T-cell (primary cell): ENCODE measurements at places on chromosomes 1 and 21. TPM values are rescaled to one million over a fixed set of nuclear protein-coding genes. Genes with fewer than 3 reads are reported as not detected.

GRCh38 chr1:145988773-145989172, 7.6 kb downstream of the TXNIP start:
- DNase-seq, result no peak

DNA sequence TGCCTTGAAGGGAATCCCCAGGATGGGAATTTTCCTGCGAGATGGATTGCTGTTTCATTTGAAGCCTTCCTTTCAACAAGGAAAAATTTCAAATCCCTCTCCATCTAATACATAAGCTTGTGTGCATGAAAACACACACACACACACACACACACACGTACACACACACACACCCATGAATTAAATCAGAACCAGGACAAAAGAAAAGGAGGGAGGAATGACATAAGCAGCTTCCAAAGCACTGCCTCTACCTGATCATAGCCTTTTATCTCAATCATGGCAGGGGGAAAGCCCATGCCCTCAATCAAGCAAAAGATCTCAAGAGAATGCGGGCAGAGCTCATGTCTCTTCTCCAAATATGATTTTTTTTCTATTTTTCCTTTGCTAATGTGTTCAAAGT, 139.7 kb downstream of the SLC44A5 start:
- DNase-seq, result no peak

The MMEL1 gene
- total RNA-seq, result 1.0 TPM

DNA sequence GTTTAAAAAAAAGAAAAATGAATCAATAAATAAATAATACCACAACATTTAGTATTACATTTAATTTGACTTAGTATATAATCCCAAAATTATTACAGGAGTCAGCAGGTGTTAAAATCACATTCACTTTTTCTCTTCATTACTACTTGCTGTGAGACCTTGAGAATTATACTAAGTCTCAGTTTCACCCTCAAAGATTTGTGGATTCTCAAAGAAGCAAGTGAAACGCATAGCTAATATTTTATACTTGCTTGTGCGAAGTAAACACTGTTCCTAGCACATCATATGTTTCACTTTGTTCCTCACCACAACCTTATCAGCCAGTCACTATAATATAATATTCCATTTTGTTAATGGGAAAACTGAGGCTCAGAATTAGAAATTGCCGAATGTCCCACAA, 4.0 kb downstream of the CLCA1 start:
- no peak for DNase-seq

DNA sequence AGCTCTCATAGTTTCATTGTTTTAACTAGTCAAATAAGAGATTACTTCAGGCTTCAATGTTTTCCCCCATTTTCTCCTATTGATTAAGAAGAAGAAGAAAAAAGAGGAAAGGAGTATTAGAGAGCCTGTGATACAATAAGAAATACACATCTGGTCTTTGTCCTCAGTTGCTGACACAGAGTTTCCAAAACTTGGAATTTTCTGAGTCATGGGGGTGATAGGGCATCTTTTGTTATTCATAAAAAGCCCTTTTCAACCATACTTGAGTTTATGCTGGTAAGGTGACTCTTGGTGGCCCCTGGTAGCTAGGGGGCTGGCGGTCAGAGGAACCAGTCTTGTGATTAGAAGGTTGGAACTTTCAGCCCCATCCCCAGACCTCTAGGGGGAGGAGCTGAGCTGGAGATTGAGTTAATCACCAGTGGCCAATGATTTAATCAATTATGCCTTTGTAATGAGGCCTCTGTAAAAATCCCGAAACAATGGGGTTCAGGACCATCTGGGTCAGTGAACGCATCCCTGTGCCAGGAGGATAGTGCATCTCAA, 28.9 kb upstream of the KLF18 start:
- DNase-seq, result no peak

- no peak for DNase-seq
Observed at GRCh38 chr21:37380349-37381323, 14.1 kb downstream of the DYRK1A start.

The EPHB2 gene
- 0.06 TPM for total RNA-seq

DNA sequence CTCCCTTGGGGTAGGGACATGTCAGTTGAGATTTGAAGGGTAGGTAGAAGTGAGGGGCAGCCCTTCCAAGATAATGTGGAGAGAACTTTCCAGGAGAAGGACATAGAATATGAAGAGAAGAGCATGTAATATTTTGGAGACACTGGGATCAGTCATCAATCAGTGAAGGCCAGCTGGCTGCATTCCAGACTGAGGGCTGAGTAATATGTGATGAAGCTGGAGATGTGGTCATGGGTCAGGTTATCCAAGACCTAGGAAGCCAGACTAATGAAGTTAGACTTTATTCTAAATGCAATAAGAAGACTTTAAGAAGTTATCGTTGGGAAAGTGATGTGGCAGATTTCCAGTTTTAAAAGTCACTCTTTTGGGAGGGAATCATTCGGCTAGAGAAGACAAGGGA, 262.0 kb downstream of the HMCN1 start:
- no peak for DNase-seq

DNA sequence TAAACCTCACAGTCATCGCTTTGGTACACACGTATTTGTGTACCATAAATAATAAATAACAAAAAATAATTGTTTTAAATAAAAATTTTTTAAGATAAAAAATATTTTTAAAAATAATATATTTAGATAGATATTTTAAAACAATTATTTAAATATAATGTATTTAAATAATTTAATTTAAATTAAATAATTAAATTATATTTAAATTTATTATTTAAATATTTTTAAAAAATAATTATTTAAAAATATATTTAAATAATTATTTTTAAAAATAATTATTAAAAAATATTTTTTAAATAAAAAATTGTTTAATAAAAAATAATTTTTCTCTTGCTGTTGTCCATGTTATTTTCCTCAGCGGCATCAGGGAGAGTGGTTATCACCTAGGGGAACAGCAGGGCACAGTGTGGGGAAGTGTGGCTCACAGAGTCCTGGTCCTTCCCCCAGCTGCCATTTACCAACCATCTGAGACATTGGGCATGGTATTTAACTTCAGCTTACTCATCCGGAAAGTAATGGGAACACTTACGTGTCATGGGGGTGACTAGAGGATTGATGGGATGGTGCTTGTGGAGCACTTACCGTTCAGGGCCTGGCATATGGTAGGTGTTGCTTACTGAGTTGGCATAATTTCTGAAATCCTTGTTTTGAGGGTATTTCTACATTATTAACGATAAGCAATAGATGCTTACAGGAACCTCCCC, 92.9 kb upstream of the TSPAN2 start:
- DNase-seq, result no peak

DNA sequence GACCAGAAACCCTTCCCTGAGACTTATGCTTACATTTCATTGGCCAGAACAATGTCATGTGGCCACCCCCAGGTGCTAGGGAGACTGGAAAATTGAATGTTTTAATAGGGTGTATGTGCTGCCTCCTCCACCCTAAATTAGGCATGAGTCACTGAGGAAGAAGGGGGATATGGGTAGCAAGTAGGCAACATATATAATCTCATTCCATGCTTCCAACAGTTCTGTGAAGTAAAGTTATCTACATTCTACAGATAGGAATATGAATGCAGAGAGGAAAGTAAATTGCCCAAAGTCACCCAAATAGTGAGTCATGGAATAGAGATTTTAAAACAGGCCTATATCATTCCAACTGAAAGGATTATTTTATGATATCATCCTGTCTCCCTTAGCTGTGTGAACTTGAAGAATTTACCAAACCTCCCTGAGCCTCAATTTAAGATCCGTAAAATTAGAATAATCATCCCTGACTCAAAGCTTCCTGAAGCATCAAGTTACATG, 168.6 kb upstream of the FGGY start:
- DNase-seq, result no peak
